Hematopoietic multipotent progenitor cell treated with erythropoietin and hydrocortisone succinate and interleukin-3 and kit ligand, for 17 days (in vitro differentiated cells): ENCODE measurements at places on chromosomes 6 and 20.

GRCh38 chr20:17803765-17804164 is 104.0 kb downstream of the BANF2 start:
- DNase-seq: no peak

- no peak for DNase-seq
Measured at GRCh38 chr20:63125838-63126601, 89.9 kb downstream of the YTHDF1 start.

DNA sequence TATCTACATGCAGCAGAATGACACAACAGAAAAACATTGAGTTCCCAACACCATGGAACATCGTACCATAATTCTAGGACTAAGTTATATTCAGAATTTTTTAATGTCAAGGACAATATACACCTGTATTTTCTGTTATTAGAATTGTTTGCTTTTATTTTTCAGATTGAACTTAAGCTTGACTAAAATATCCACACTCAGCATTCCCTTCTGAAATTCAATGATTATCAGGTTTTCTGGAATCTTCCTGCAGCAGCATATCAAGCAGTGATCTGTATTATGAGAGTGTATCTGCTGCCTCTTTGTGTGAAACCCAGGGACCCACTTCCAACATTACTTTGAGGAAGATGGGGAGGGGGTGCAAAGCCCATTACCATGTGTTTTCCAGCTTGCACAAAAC is 578.6 kb upstream of the JAG1 start:
- DNase-seq: no peak

DNA sequence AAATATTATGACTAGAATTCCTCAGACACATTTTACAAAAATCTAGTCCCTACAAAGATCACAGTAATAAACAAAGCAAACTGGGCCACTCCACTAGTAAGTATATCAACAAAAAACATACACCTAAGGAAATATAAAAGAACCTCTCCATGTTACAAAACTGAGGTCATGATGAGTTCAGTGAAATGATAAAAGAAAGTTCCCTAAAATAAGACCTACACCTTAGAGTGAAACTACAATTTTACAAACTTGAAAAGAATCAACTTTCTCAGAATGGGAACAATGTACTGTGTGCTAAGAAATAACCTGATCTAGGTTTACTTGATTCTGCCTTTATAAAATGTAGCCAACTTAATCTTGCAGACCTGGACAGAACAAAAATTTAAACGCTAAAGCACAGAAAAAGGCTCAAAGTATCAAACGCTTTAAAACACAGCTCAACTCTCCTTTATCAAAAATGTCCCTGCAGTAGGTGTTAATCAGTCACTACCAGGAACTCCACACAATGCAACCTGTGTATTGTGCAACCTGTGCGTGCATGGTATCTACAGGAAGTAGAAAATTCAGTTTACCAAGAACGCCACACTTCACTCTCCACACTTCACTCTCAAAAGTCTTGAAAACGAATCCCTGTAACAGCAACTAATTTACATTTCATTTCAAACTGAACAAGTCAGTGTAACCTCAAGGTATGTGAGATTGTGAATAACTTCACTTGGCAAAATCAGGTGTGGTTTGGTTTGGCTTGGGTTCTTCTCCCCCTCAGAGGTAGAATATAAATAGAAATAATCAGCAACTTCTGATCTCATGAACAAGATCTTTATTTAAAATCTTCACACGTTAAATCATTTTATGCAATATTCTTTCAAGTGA is 1.8 kb downstream of the RALGAPA2 start:
- DNase-seq: peak; percentile 7

DNA sequence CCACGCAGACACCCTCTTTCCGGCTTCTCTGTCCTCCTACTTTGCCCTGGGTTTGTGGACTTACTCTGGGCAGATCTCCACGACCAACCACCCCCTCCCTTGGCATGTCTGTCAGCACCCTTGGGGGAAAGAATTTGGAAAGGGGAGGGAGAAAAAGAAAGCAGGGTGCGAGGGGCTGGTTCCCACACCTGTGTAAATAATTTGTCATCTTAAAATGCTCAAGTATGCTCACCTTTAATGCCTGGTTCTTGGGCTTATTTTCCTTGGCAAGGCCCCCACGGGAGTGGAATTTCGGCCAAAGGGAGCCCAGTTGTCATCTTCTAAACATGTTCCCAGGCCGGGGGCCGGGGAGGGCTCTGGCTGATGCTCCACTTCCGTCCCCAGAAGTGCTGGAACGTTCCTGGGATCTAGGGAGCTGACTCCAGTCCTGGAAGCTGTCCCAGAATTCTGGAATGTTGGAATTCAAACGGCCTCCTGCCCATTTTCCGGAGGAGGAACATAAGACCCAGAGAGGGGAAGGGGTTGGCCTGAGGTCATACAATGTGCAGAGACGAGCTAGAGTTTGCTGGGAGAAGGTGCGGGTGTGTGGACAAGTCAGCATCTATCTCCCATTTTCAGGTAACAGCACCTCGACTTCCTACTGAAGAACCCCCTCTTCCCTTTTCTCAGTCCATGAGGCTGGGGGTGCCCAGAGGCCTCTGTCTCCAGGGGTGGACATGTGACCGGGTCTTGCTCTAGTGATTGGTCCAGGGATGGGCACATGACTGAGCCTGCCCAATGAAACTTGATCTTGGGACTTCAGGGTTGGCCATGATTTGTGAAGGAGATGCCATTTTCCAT is 122.3 kb downstream of the CEBPB start:
- no peak for DNase-seq

GRCh38 chr6:65557224-65557623 is 149.8 kb downstream of the EYS start:
- no peak for DNase-seq
